Kidney glomerular epithelial cell (primary cell): ENCODE measurements at places on chromosomes 16 and 17.

DNA sequence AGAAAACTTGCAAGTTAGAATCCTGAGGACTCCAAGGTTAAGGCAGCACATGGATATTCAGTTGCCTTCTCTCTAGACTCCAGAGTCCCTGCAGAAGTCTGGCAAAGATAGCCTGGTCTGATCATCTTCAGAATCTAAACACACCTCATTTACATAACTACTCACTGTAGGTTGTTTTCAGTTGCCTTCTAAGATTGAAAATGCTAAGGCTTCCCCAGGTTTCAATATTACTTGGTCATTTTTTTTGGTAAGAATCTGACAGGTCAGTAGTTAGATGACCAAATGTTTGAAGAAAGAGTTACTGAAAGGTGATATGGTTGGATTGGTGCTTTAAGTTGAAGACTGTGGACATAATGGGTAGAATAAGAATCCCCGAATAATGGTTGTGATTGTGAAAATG, 205.4 kb upstream of the KCNJ16 start:
- DNase-seq: no peak

GRCh38 chr17:59399914-59400313, 68.5 kb downstream of the YPEL2 start:
- DNase-seq: no peak

- no peak for DNase-seq
Observed at GRCh38 chr17:17792037-17792550, 44.7 kb downstream of the SREBF1 start.

DNA sequence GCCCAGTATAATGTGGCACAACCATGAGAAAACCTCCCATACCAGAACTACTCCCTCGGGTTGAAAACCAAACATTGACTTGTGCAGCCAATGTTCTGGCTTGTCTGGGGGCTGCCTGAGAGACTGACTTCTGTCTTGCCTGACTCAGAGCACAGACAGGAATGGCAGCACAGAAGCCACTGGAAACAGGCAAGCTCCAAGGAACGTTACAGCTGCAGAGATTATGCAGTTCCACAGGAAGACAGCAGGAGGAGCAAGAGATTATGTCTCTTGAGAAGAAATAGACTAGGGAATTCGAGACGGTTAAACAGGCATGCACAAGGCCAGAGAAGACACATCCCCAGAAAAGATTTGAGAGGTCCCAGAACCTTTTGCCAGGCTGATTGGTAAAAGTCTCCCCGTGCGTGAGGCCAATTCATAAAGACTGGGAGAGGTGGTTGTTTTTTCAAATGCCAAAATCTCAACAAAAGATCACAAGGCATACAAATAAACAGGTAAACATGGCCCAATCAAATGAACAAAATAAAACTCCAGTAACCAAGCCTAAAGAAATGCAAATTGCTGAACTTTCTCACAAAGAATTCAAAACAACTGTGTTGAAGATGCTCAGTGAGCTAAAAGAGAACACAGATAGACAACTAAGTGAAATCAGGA, 90.6 kb upstream of the CDH5 start:
- peak; percentile 45 for DNase-seq

- no peak for DNase-seq
Observed at GRCh38 chr16:85882181-85882810, 16.7 kb upstream of the IRF8 start.

- no peak for DNase-seq
Observed at GRCh38 chr16:49593424-49594040, 219.9 kb downstream of the C16orf78 start.

DNA sequence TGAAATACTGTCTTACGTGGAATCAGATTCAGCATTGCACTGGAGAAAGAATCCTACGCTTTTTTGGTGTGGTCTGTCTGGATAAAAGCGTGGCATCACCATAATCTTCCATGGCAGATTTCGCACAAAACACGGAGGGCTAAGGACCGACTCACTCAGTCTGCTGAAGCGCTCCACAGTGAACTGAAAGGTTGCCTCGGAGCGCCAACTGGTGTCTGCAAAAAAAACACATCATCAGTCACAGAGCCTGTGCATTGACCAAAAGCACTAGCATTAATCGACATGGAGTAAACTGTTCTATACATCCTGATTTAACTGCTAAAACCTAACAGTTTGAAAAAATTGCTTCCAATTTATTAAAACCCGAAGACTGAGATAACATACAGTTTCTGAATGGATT, 40.5 kb downstream of the USP7 start:
- no peak for DNase-seq

- DNase-seq: peak; percentile 88
Observed at GRCh38 chr17:879546-880442, 97.6 kb downstream of the MRM3 start.

DNA sequence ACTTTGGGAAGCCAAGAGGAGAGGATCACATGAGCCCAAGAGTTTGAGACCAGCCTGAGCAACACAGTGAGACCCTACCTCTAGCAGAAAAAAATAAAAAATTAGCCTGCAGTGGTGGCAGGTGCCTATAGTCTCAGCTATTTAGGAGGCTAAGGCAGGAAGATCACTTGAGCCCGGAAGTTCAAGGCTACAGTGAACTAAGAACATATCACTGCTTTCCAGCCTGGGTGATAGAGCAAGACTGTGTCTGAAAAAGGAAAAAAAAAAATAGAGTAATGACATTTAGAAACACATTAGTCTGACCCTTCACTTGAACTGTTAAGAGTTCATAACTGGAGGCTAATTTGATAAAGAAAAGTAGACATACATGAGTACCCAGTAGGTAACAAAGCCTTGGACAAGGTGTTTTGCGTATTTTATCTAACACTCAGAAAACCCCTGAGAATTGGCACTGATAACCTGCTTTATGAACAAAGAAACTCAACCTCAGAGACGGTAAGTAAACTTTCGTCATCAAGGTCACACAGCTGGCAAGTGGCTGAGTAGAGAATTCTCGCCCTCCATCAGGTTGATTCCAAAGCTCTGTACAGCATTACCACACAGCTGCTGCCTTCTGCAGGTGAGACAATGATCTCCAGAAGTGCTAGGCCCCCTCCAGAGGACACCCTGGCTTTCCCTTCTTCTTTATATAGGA, 101.1 kb downstream of the SMG6 start:
- DNase-seq: no peak

- no peak for DNase-seq
Observed at GRCh38 chr17:61018938-61019337, 341.3 kb downstream of the BCAS3 start.

GRCh38 chr16:27982184-27982583, 81.3 kb downstream of the GSG1L start:
- no peak for DNase-seq

DNA sequence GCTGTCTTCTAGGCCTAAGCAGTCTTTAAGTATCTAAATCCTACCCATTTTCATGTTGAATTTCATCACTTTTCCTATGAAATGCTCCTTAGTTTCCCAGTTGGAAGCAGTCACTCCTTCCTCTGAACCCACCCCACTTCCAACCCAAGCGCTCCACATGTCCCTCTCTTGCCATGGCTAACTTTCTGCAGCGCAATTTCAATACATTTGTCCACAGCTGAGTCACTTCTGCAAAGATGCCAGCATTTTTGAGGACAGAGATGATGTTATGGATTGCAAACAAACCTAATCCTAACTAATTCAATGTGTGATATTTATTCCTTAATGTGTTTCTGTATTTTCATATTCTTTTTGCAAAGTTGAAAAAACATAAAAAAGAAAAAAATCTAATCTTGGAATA, 71.7 kb downstream of the HLF start:
- DNase-seq: no peak

DNA sequence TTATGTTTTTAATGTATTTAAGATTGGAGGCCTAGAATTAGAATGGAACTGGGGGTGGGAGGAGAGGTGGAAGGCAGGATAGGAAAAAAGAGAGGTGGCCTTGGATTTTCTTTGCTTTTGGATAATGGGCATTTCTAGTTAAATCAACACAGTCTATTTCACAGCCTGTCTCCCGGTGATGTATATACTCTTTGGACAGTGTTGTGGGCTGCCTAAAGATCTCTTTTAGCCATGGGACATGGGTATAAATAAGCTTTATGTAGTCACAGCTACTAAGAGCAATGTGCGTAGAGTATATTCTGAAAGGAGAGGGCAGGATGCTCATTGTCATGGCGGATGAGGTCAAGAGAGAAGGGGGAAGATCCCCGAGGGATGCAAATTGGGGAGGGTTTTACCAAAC, 1084.4 kb upstream of the RBFOX1 start:
- no peak for DNase-seq

GRCh38 chr17:63950940-63951907, 19.1 kb upstream of the CD79B start:
- DNase-seq: no peak

DNA sequence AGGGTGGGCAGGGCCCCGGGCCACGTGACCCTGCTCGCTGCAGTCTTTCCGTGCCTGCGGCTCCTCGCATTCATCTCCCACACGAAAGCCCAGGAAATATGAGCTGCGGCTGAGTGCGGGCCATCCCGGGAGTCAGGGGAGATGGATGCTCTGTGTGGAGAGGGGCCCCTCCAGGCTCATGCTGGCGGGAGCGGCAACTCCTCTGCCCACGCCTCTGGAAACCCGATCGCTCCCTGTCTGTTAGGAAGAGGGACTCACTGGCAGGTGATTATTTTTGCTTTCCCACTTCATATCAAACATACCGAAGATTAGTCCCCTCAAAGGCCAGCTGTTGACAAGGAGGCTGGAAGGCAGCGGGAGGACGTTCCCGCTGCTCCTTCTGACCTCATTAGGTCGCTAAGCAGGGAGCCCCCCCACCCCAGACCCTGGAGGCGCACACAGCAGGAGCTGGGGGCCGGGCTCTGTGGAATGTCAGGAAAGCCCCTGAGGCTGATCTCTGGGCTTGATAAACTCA, 228.5 kb downstream of the FOXL1 start:
- DNase-seq: no peak

DNA sequence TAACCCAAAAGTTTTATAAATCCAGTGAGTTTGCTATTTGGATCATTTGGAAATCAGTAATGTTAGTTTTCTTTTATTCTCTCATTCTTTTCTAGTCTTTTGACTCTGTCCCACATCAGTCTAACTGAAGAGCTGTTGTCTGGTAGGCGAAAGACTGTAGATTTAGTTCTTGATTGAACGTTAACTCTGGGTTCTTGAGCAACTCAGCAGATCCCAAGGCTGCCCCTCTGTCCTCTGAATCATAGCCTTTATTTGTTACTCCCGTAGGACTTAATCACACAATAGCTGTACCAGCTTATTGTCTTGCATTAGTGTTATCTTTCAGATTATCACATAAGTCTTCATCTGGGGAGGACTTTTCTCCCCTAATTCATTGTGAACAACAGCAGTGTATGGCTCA, 119.3 kb upstream of the TOM1L1 start:
- DNase-seq: no peak

DNA sequence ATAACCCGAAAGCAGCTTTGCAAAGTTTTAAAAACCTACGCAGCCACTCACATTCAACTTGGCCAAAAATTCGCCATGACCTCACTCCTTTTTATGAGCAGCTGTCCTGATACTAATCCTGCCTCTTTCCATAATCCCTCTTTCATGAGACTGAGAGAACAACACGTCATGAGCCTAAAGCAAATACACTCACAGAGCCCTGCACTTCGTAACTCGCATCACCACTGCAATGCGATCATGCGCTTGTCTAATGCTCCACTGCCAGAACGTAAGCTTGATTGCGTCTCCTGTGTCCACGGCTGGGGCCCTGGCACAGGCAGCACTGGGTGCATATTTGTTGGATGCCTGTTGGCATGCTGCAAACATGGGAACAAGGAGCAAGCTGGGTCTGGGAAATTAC, 36.2 kb downstream of the CDRT4 start:
- DNase-seq: no peak

GRCh38 chr16:88770461-88771293, 14.3 kb downstream of the PIEZO1 start:
- peak; percentile 80 for DNase-seq

DNA sequence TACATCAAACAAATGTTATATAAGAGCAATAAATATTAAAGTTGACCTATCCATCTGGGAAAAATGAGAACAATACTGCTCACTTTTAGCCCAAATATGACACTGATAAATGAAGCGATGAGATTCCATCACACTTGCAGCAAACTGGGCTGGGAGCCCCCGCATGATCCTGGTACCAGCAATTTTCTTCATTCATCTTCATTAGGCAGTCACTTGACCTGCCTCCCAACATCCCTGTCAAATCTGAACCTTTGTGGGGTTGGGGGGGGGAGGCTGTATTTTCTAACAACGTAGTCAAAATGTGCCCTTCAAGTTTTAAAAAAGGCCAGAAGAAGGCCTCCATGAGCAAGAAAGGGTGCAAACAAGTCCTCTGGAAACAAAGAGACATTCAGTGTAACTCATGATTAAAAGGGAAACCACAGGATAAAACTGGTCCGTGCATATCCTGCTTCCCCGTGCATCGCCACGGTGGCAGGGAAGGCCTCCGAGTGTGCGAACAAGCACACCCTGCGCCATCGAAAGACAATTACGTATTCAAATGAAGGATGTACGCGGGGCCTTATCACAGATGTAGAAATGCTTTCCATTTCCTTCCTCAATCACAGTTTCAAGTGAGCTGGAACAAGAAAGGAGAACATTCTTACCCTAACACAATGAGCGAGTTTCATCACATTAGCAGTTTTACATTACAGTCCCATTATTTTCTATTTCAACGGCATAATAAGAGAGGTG, 48.4 kb downstream of the TOX3 start:
- no peak for DNase-seq

DNA sequence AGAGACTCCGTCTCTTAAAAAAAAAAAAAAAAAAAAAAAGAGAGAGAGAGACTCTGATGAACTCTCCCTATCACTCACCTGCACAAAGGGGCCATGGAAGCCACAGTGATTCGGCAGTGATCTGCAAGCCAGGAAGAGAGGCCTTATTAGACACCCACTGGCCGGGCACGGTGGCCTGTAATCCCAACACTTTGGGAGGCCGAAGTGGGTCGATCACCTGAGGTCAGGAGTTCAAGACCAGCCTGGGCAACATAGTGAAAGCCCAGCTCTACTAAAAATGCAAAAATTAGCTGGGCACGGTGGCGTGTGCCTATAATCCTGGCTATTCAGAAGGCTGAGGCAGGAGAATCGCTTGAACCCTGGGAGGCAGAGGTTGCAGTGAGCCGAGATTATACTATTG, 198.5 kb upstream of the WSCD1 start:
- no peak for DNase-seq
